RPMI7951 (cell line): ENCODE measurements at places on chromosomes 3 and 15. TPM values are rescaled to one million over a fixed set of nuclear protein-coding genes. Genes with fewer than 3 reads are reported as not detected.
A peak's percentile ranks its signal among the peaks of the same experiment; 100 is the strongest.

- DNase-seq = peak; percentile 96
These were observed 70.7 kb upstream of the DCBLD2 start for GRCh38 chr3:98972155-98972554.

DNA sequence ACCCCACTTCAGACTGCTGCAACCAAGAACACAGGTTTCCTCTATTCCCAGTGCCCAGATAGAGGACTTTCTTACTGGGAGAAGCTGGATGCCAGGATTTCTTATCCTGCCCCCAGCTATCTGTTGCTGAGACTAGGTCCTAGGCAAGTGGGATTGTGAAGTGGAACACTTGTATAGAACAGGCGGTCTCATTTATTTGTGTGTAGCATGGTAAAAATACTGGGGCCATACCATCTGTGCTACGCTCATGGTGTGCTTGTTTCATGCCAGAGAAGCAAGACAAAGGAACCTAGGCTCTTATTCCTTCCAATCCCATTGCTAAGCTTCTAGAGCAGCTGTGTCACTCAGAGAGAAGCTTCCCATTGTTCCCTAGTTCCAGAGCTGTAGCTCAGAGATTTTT is 191.5 kb upstream of the EPHA6 start:
- DNase-seq = no peak

GRCh38 chr3:32194653-32195052 is 43.8 kb upstream of the CMTM8 start:
- DNase-seq = no peak

GRCh38 chr3:170132335-170132734 is 49.2 kb downstream of the PHC3 start:
- peak; percentile 5 for DNase-seq

DNA sequence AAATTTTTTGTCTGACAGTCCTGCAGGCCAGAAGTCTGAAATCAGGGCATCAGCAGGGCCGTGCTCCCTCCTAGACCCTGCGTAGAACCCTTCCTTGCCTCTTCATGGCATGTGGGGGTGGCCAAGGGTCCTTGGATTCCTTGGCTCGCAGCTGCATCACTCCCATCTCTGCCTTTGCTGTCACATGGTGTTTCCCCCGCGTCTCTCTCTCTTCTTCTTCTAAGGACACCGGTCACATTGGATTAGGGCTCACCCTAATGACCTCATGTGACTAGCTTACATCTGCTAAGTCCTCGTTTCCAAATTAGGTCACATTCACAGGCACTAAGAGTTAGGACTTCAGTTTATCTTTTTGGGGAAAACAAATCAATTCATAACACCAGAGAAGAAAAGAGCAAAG is 12.0 kb downstream of the SLCO3A1 start:
- DNase-seq = no peak

GRCh38 chr3:177282119-177282655 is 84.9 kb upstream of the TBL1XR1 start:
- DNase-seq = no peak

- no peak for DNase-seq
These were observed 46.2 kb upstream of the PRTG start for GRCh38 chr15:55789066-55789660.

- no peak for DNase-seq
These were observed 9.5 kb upstream of the SEMA7A start for GRCh38 chr15:74443100-74443909.

DNA sequence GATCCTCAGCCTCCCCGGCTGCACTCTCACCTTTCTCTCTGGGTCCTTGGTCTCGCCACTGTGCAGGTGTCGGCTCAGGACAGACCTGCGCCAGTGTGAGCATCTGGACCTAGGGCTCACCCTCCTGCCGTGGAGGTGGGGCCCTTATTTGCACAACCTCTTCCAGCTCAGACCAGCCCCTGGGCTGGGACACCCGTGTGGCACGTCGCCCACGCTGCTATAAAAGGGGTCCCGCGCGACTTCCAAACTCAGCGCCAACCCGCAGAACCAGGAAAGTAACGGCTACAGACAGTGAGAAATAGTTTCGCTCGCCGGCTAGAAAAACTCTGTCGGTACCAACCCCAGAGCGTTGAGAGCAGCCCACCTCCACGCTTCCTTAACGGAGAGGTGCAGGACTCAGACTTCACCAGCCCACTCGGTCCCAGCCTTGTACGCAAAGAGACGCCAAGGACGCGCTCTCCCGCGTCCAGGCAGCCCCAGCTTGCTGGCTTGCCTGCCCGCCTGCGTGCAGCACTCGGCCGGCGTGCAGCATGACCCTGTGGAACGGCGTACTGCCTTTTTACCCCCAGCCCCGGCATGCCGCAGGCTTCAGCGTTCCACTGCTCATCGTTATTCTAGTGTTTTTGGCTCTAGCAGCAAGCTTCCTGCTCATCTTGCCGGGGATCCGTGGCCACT is at the start of the genes DUOX2 and DUOXA2:
TSS of gene DUOX2 (minus strand) at position 97 of the 675 bp plus-strand sequence. CDS start 761 bp downstream, outside the sequence.
TSS of gene DUOXA2 (plus strand) at position 251 of the 675 bp plus-strand sequence. CDS start at position 531, 280 bp downstream.
- no peak for DNase-seq

DNA sequence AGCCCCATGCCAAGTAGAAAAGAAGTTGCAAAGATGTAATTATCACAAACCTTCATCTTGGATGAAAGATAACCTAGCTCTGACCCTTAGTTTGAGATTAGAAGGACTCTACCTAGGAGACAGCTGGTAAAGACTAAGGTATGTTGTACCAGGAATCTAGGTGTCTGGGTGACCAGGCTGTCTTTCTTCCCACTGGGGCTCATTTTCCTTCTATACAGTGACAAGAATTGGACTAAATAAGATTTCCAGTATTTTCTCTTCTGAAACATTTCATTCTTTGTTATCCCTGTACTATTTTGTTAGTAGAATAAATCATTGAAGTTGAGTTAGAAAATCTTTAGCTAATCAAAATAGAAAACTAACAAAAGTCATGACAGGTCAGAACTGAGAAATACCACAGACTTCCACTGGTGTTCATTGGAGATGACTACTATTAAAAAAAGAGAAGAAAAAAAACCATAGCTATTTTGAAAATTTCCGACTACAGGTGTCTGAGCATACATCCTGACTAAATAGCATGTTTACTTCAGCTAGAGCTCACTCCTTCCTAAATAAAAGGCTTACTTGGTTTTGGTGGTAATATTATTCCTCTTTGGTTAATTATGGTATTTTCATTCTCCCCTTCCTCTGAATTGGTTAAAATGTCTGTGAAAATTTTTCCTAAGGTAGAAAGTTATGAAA is 10.1 kb downstream of the TGFBR2 start:
- DNase-seq = no peak

DNA sequence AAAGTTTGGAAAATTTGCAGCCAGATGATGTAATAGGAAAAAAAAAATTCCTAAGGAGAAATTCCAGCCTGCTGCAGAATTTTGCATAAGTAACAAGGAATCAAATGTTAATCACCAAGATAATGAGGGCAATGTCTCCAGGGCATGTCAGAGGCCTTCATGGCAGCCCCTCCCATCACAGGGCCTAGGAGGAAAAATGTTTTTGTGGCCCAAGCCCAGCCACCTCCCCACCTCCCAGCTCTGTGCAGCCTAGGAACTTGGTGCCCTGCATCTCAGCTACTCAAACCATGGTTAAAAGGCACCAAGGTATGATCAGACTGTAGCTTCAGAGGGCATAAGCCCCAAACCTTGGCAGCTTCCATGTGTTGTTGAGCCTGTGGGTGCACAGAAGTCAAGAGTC is 704.7 kb upstream of the ROBO1 start:
- no peak for DNase-seq

GRCh38 chr3:11363715-11364114 is 91.5 kb downstream of the ATG7 start:
- no peak for DNase-seq

DNA sequence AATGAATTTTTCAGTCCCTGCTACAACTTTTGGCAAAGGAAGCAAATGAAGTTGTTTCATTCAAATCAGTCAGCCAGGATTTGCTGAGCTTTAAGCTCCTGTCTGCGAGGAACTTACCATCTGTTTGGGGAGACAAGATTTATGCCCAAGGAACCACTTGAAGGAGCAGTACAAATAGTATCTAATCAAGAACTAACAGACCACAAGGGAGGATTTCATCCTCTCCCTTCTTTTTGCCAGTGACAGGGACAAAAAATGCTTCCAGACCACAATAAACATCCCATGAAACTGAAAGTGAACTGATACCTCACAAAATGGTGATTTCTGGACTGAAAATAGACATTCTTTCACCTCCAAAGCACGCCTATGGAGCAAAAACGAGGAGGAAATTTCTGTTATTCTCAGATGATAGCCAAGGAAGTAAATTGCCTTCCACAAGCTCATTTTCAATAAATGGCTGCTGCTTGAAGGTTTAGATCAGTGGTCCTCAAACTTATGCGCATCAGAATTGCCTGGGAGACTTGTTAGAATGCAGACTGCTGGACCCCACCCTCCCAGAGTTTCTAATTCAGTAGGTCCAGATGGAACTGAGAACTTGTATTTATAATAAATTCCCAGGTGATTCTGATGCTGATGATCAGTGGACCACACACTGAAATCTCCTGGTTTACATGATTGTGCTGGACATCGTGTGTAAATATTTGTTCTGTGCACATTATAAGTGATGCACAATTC is 202.4 kb upstream of the GADL1 start:
- peak; percentile 70 for DNase-seq

DNA sequence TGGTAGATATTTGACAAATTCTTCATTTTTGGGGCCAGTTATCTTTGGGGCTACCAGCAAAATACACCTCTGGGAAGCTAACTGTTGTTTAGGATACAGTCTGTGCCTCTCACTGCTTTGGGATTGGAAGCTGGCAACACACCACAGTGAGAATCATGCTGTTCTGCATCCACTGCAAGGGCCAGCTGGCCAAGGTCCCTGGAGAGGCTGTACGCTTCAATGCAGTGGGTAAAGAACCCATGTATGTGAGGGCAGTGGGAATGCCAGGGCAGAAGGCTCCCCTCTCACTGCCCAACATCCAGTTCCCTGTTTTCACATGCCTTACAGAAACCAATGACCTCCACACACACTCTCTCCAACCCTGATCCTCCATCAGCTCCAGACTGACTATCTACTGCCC is 20.1 kb downstream of the ZDHHC3 start:
- DNase-seq = no peak

- DNase-seq = no peak
These were observed 18.5 kb downstream of the SHQ1 start for GRCh38 chr3:72829701-72830100.

DNA sequence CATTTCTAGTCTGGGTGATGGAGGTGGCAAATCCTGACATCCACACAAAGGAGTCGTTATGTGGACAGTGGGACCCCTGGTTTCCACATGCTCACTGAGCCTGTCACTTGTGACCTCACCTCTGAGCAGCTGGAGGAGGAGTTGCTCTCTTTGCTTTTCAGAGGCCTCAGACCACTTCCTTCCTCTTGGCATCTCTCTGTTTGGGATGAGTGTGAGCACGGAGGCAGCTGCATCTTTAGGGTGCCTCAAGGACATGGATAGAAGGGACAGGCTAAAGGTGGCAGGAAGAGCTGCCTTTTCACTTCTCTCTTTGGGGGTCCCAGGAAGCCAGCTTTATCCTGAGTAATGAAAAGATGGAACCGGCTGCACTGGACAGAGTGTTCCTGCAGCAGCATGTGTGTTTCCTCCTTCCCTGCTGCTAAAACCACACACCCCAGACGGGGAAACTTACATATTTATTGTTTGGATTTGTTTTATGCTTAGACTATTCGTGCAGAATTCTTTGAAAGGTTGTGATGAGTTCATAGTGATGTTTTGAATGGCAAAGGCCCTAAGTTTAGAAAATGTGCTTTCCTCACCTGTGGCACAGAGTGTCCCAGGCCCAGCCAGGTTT is 31.8 kb downstream of the GPR171 start:
- DNase-seq = no peak

DNA sequence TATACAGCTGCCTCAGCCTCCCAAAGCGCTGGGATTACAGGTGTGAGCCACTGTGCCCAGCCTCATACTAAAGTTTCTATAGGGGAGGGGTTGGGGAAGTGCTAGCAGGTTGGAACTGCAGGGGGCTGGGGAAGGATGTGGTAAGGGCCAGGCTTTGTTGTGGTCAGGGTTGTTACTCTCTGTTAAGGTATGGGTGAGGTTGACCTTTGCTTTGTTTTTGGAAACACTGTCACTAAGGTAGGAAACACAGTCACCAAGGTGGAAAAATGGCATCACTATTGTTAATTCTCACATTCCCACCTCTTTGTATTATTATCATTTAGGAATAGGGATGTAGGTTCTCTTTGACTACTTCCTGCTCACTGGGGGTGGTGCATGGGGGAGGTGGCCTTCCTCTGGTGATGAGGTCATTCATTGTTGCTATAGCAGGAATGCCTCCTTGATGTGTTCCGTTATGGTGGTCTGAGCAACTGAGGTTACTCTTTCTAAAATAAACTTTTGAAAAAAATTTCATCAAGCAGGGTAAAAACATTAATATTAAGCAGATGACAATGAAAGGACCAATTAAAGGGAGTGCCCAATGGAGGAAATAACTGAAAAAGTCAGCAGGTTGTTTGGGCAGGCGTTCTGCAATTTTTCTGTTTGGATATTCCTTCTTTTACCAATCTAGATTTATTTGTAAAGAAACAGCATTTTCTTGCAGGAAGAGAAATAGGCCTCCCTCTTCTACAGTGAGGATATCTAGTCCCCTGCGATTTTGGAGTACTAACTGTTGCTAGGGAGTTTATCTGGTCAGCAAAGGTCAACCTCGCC is 150.5 kb downstream of the WDR76 start:
- DNase-seq = peak; percentile 12

GRCh38 chr3:183100376-183100775 is 1.1 kb upstream of the MCCC1 start:
- DNase-seq = no peak

- no peak for DNase-seq
These were observed 15.9 kb upstream of the SKOR1 start for GRCh38 chr15:67809441-67809840.

- DNase-seq = peak; percentile 78
These were observed 202.7 kb downstream of the TNIK start for GRCh38 chr3:171257251-171258203.

DNA sequence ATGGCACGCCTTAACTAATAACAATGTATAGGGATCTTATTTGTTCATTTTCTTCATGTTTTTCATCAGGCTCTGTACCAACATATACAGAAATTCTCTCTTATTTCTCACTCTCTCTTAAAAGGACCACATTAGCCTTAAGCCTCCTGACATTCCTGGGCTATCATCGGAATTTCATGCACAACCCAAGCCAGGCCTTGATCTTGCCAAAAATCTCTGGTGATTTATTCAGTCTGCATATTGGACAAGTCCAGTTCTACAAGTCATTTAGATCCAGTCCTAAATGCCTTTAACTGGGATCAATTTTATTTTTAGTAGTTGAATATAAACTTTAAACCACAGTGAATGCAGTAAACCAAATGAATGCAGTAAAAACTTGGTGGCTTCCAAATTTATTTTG is 385.4 kb downstream of the MECOM start:
- no peak for DNase-seq

GRCh38 chr3:136734382-136735070 is 17.7 kb downstream of the STAG1 start:
- no peak for DNase-seq

- peak; percentile 76 for DNase-seq
These were observed 23.1 kb downstream of the SRGAP3 start for GRCh38 chr3:9226326-9226725.

The TBL1XR1 gene
- total RNA-seq = 117 and 143 TPM in 2 replicates

The EPB42 gene
- total RNA-seq = not detected in 2 replicates

The HSPBAP1 gene
- total RNA-seq = 6.2 and 6.7 TPM in 2 replicates

The DNAH12 gene
- total RNA-seq = 0.49 and 1.6 TPM in 2 replicates

The ZSCAN29 gene
- total RNA-seq = 12.7 and 13.4 TPM in 2 replicates

The MEX3B gene
- 7.1 and 8.1 TPM in 2 replicates for total RNA-seq

The LRRIQ4 gene
- not detected in 2 replicates for total RNA-seq

The TRH gene
- total RNA-seq = not detected in 2 replicates

The SENP5 gene
- total RNA-seq = 34.8 and 48.2 TPM in 2 replicates

The PHLDB2 gene
- total RNA-seq = 92.6 and 122 TPM in 2 replicates

The RASL12 gene
- 0.39 and 0.48 TPM in 2 replicates for total RNA-seq

The ALS2CL gene
- 0.59 and 1.2 TPM in 2 replicates for total RNA-seq

The FBXO40 gene
- total RNA-seq = under 0.01 TPM in 2 replicates

The NR2E3 gene
- not detected in 2 replicates for total RNA-seq

The ZDHHC23 gene
- total RNA-seq = 1.3 and 1.6 TPM in 2 replicates
